ENCODE measurements at places on chromosomes 12 and 14. TPM values are rescaled to one million over a fixed set of nuclear protein-coding genes. Genes with fewer than 3 reads are reported as not detected.

Gene IFNG-AS1
- total RNA-seq: not detected

Gene TAS2R19
- not detected for total RNA-seq

Gene CELA1
- not detected for total RNA-seq

Gene TSPAN8
- total RNA-seq: 0.15 TPM

Gene IL22
- not detected for total RNA-seq

Gene KCNC2
- total RNA-seq: not detected

Gene COX8C
- total RNA-seq: not detected

Gene DLGAP5
- 33.9 TPM for total RNA-seq

Gene C1R
- total RNA-seq: 29.7 TPM

Gene TMEM121
- total RNA-seq: 3.2 TPM

Gene TTC8
- total RNA-seq: 44.1 TPM

Gene C12orf54
- total RNA-seq: not detected

Gene KLHL33
- not detected for total RNA-seq

Gene CLEC2A
- not detected for total RNA-seq

Gene SLC38A4
- total RNA-seq: not detected

Gene AEBP2
- 23.8 TPM for total RNA-seq

Gene GZMB
- not detected for total RNA-seq

Gene DNAJC22
- 19.2 TPM for total RNA-seq

Gene GPD1
- 0.19 TPM for total RNA-seq

Gene PYGL
- total RNA-seq: 143 TPM

Gene FOXN4
- 0.12 TPM for total RNA-seq

Gene EVL
- total RNA-seq: 18.7 TPM

Gene NRXN3
- 1.2 TPM for total RNA-seq

Gene TAS2R9
- not detected for total RNA-seq

Gene SLC16A7
- 0.11 TPM for total RNA-seq

Gene SLCO1B1
- total RNA-seq: 0.26 TPM

Gene HOXC11
- 0.51 TPM for total RNA-seq

Gene GARIN6
- not detected for total RNA-seq

Measured in A549 treated with CpdA at 1 μM for 4 hours (cell line).